Lung (tissue), 17 donors: ENCODE measurements at places on chromosomes 12 and 14. TPM values are rescaled to one million over a fixed set of nuclear protein-coding genes. Genes with fewer than 3 reads are reported as not detected.
A peak's percentile ranks its signal among the peaks of the same experiment; 100 is the strongest.

DNA sequence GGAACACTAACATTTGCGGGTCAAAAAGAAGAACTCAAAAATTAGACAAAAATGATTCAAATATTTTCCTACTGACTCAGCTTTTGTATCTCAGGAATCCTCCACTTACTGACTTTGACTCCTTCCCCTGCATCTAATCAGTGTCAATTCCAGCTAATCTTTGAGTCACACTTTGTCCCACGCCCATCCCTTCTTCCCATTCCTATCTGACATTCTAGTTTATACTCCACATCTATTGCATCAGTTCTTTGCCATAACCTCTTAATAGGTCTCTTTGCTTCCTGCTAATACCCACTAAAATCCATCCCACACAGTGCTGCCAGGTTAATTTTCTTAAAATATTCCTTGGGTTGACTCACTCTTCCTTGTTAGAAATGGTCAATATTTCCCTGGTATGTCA lies 19.1 kb downstream of the BBS10 start:
- no peaks in the 10 kb centered on the region for H3K36me3 ChIP-seq
- no peaks in the 10 kb centered on the region for H3K27me3 ChIP-seq
- H3K27ac ChIP-seq = no peak overlapping the region
- DNase-seq = no peak
- H3K4me3 ChIP-seq = no peak overlapping the region

The PLA2G1B gene
- total RNA-seq = 6.5 TPM

The WASHC4 gene
- 46.9 TPM for total RNA-seq

The BMP4 gene
- total RNA-seq = 39.0 TPM

The GPD1 gene
- 20.0 TPM for total RNA-seq

- H3K27ac ChIP-seq = no peak overlapping the region
- no peaks in the 10 kb centered on the region for H3K4me1 ChIP-seq
- DNase-seq = no peak
- H3K4me3 ChIP-seq = no peak overlapping the region
Measured at GRCh38 chr14:69775012-69775411, 8.1 kb downstream of the SRSF5 start.

The NPFF gene
- total RNA-seq = not detected

DNA sequence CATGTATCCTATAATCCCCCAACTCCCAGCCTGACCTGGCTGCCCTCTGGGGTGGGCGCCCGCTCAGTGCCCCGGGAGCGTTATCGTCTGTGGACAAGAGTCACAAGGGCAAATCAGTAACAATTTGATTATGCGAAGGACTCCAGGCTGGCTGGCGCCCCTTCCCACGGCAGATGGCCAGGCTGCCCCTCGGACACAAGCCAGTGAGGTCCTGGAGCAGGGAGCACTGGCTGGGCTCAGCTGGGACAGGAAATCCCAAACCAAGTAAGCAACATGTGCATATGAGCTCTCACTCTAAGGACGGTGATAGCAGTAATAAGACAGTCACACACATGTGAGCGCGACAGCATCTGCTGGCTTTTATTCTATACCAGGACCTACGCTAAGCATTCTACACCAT lies 59.3 kb upstream of the FAM222A start:
- DNase-seq = no peak
- H3K36me3 ChIP-seq = no peaks in the 10 kb centered on the region
- H3K4me1 ChIP-seq = no peaks in the 10 kb centered on the region
- no peak overlapping the region for H3K27ac ChIP-seq

The IAPP gene
- total RNA-seq = not detected

The OTOGL gene
- total RNA-seq = 0.71 TPM

The SRRM4 gene
- 0.03 TPM for total RNA-seq

DNA sequence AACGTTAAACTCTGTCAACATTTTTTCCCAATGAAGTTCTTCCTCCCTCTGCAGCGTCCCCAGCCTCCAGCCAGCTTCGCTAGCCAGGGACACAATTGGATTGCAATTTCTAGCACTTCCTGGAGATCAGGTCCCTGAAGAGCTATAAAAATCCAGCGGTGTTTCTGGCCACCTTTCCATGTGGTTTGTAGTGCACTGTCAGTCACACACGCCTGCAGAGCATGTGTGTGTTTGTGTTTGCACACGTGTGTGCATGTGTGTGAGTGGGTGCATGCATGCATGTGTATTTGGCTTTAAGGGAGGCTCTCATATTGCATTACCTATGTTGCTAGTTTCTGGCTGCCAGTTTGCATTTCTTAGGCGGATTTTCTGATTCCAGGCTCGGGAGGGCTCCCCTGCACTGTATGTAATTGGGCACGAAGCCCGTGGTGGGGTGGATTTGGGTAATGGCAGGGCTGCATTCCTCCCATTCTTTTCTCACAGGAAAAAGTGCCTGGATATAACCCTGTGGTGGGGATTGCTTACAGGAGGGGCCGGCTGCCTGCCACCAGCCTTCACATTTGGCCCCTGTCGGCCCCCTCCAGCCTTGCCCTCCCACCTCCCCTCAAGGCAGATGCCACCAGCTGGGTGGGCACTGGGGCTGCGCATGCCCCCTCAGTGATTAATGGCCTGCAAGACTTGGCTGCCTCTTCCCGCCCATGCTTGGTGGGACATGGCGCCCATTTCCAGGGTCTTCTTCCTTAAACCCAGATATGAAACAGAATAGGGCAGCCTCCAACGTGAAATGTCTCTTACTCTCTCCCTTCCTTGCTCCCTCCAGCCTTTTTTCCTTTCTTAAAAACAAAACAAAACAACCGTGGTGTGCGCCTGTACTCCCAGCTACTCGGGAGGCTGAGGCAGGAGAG lies 74.0 kb downstream of the TSPAN9 start:
- peak overlapping the region; percentile 55 for H3K27ac ChIP-seq
- DNase-seq = peak; percentile 57
- H3K4me1 ChIP-seq = peaks cover 36% of the 10 kb centered on the region
- no peaks in the 10 kb centered on the region for H3K27me3 ChIP-seq
- H3K36me3 ChIP-seq = peaks cover 2% of the 10 kb centered on the region

GRCh38 chr12:67068204-67068731 lies 200.9 kb upstream of the CAND1 start:
- DNase-seq = no peak

DNA sequence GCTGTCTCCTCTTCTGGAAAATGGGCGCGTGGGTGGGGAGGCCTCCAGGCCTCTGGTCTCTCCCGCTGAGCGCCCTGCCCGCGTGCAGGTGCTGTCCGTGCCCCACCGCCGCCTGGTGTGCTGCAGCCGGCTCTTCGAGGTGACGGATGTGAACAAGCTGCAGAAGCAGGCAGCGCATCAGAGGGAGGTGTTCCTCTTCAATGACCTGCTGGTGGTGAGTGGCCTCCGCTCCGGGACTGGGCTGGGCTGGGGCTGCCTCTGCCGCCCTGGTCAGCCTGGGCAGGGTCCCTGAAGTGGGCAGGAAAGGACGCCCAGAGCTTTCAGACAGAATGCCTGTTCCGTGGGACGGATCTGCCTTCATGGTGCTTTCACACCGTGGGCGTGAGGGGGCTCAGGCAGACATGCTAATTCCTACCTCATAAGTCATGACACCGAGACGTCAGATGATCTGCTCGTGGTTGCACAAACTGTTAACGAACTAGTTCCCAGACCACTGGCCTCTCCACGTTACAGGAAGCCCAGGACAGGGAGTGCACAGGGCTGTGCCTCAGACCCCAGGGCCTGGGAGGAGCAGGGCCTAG lies 50.5 kb downstream of the SLC6A12 start:
- no peaks in the 10 kb centered on the region for H3K36me3 ChIP-seq
- no peak overlapping the region for H3K4me3 ChIP-seq
- no peaks in the 10 kb centered on the region for H3K4me1 ChIP-seq
- H3K27me3 ChIP-seq = no peaks in the 10 kb centered on the region
